ENCODE measurements at places on chromosomes 11 and 22.

- no peak for DNase-seq
Measured at GRCh38 chr11:120883404-120884080, 140.4 kb upstream of the TBCEL start.

DNA sequence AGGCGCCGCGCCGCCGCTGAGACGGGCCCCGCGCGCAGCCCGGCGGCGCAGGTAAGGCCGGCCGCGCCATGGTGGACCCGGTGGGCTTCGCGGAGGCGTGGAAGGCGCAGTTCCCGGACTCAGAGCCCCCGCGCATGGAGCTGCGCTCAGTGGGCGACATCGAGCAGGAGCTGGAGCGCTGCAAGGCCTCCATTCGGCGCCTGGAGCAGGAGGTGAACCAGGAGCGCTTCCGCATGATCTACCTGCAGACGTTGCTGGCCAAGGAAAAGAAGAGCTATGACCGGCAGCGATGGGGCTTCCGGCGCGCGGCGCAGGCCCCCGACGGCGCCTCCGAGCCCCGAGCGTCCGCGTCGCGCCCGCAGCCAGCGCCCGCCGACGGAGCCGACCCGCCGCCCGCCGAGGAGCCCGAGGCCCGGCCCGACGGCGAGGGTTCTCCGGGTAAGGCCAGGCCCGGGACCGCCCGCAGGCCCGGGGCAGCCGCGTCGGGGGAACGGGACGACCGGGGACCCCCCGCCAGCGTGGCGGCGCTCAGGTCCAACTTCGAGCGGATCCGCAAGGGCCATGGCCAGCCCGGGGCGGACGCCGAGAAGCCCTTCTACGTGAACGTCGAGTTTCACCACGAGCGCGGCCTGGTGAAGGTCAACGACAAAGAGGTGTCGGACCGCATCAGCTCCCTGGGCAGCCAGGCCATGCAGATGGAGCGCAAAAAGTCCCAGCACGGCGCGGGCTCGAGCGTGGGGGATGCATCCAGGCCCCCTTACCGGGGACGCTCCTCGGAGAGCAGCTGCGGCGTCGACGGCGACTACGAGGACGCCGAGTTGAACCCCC is 798 bp downstream of the BCR start:
- DNase-seq: peak; percentile 43

- no peak for DNase-seq
Measured at GRCh38 chr11:11521306-11522002, 100.4 kb downstream of the GALNT18 start.

GRCh38 chr22:17707526-17707925 is 66.7 kb downstream of the BID start:
- no peak for DNase-seq

DNA sequence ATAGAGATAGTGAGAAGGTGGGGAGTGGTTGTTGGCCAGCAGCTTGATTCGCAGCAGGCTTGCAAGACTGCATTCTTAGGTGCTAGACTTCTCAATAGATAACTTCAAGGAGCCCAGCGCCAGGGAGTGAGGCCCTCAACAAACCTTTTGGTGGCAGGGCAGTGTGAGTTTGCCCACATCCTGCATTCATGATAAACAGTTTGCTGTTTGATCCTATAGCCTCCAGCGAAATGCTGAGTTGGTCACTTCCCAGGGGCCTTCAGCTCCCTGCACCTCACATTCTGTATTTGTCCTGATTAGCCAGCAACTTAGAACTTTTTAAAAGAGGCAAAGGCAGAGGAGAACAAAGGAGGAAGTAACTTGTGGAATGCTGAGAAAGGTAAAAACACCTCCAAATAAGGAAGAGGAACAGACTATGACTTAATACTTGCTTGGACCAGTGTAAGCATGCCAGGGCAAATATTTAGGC is 25.1 kb downstream of the OR10A6 start:
- DNase-seq: no peak

DNA sequence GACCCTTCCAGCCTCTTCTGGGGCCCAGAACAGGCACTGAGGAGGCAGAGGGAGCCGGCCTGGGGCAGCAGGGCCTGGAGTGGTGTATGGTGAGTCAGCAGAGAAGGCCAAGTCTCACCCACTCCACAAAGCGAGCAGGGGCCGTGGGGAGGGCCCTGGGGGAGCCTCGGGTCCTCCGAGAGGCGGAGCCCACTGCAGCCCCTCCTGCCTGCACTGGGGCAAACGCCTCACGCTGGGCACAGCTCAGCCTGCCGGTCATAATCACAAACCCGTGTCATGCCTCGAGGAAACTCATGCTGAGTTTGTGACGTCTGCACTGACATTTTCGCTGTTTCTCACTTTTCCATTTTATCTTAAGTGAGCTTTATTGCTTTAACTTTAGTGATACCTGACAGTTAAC is 38.4 kb downstream of the TOLLIP start:
- DNase-seq: no peak

DNA sequence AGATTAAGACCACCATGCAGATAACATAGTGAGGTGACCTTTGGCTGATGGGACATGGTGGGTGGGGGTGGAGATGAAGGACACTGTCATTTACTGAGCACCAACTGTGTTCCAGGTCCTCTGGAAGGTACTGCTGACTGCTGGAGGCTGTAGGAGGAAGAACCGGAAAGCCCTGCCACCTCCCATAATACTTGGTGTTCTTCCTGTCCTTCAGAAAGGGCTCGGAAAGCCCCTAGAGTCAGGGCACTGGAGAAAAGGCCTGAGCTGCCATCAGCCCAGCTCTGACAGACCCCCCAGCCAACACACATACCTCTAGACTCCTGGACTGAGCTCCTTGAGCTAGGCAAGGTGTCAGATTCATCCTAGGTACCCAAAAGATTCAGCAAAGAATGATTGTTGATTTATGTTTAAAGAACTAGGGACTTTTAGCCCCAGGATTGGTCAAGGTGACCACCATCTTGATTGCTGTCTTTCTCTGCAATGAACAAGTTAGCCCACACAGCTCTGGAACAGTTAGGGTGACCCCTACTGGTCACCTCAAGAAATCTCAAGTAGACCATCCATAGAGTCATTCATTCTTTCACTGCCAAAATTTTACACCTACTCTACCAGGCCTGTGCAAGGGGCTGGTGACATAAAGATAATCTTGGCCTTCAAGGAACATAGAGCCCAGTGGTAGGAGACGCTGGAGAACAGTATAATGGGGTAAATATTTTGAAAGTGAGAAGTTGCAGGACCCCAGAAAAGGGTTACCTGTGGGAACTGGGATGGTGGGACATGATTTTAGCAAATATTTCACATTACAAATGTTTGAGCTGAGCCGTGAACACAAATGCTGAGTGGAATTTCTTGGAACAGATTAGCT is 39.4 kb downstream of the IRAG1 start:
- DNase-seq: peak; percentile 63

DNA sequence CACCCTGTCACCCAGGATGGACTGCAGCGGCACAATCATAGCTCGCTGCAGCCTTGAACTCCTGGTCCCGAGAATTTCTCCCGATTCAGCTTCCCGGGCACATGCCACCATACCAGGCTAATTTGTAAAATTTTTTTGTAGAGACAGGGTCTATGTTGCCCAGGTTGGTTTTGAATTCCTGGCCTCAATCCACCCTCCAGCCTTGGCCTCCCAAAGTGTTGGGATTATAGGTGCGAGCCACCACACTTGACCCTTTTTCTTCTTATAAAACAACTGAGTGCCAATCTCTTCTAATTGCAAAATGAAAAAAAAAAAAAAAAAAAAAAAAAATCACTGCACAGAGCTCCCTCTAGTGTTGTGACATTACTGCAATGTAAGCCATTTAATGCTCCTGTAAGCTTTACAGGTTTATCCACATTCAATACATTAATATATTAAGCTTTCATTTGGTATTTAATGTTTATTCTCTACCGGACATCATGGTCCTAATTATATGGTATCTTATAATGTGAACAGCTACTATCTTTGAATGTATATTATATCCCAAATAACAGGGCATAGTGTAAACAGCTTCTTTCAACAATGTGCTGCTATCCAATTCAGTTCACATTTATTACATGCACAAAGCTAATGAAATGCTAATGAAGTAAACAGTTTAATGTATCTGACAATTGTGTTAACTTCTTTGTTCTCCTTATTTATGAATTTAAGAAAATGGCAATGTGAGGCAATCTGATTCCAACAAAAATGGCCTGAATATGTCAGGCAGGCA is 44.6 kb downstream of the COPB1 start:
- DNase-seq: peak; percentile 39

DNA sequence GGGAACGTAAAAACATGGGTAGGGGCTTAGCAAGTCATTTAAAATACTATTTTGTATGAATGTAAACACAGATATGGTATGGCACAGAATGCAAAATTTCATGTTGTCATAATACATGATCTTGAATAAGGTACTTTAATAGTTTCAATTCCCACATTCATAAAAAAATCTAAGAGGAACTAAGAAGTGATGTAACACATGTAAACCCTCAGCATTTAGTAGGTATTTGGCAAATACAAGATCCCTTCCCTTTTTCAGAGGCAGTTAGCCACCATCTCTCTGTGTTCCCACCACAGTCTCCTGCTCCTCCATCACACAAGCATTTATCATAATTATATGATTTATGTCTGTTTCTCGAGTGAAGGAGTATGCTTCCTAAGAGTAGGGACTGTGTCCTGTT is 251.8 kb downstream of the TENM4 start:
- DNase-seq: no peak

- no peak for DNase-seq
Measured at GRCh38 chr11:134245434-134245833, 7.7 kb downstream of the THYN1 start.

DNA sequence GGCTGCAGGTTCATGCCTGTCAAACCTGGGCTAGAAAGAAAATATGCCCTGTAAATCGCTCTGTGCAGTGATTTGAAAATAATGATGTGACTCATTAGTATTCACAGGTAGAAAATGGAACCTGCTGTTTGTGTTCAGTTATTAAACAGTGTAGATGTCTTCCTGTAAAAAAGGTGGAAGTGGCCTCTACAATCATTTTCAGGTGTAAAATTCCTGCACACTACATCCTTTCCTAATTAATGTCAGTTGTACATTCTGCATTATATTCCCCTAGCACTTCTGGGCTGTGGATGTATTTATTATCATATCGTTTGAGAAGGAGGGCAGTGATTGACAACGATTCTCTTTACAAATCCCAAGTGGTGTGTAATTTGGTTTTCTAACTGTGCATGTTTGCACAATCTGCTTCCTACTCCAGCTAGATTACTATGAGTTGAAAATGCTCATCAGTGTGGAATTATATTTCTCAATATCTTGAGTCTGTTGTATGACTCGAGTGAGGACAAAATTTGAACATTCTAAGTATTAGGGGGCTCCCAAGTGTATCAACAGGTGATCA is 454.0 kb upstream of the DDI1 start:
- DNase-seq: no peak

DNA sequence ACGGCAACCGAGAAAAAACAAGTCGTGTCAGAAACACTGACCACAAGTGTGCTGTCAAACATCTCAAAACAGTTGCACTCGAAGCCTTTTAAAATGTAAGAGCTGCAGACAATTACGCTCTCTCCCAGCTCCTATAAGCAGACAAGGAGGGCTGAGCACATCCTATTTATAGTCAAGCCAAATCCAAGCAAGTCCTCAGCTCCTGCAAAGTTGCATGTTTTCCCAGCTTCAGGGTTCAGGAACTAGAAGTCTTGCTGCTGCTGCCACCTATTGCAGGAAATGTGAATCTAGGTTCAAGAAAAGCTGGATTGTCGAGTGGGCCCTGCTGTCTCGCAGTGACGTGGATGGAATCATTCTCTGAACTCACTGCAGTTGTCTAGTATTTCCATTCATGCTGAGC is 15.5 kb downstream of the EFCAB6 start:
- DNase-seq: no peak

DNA sequence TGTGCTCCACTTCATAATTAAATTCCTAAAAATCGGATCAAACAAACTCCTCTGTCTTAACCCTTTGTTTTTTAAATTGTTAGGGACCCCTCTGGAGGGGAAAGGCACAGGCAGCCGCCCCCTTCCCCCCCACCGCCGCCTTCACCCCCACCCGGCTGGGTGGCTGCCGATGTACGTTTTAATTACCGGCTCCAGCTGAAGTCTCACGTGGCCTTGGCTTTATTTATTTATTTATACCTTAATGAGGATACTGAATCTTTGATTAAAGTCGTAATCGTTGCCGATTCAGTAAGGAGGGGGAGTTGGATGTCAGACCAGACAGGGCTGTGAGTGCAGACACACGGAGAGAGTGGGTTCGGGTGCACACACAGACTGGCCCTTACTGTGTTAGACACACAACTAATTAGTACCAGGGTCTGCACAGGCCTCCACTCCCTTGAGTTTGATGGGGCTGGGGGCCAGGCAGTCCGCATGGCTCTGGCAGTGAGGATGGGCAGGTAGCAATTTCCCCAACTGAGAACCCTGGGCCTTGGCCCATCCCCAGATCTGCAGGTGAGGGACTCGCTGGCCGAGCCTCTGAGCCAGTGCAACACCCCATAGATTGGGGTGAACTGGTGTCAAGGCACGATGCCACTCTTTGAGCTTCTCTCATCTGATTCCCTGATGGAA is 51.3 kb upstream of the NNMT start:
- DNase-seq: no peak

- DNase-seq: no peak
Measured at GRCh38 chr22:41873391-41873790, 40.5 kb downstream of the SREBF2 start.

GRCh38 chr11:57979532-57980079 is 44.1 kb upstream of the OR9Q1 start:
- DNase-seq: no peak

DNA sequence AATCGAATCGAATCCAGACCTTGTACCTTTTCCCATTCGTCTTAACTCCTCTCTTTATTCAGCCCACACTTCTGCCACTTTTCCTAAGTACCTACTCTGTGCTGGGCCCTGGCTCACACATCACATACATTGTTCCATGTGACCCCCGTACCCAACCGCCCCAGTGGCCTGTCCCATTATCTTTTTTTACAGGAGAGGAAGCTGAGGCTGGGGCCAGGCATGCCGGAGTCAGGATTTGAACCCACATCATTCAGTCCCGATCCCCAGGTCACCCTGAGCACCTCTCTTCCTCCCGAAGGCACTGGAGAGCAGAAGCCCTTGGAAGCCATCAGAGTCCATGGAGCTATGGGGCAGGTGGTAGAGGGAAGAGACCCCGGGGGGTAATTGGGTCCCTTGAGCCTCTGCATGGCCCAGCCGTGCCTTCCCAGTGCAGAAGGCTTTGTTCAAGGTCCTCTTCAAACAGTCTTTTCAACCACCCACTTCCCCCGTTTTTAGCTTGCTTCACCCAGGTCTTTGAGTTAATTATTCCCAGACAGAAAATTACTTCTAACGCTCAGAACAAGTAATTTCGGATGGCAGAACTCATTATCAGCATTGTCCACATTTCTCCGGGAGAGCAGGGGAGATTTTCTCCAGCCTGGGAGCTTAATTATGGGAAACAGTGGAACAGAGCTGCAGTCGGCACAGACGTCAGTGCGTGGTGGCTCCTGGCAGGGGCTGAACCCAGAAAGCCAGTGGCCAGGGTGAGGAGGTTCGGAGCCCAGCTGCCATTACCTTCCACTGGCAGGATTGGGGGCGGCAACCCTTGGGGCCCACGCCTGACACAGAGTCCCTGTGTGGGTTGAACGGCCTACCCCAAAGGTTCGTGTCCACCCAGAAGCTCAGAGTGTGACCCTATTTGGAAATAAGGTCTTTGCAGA is 82.4 kb upstream of the RTL6 start:
- DNase-seq: no peak

- peak; percentile 14 for DNase-seq
Measured at GRCh38 chr11:80155412-80156017, 714.7 kb upstream of the TENM4 start.

- DNase-seq: no peak
Measured at GRCh38 chr11:60717956-60718355, 6.6 kb upstream of the MS4A18 start.

- DNase-seq: no peak
Measured at GRCh38 chr22:35457729-35458546, 58.0 kb downstream of the MCM5 start.

- peak; percentile 47 for DNase-seq
Measured at GRCh38 chr22:50313600-50313999, 6.2 kb upstream of the PLXNB2 start.
